NCI-H1092 treated with DMSO at 0.1 percent for 48 hours (cell line): ENCODE measurements at places on chromosomes 5 and 9.

GRCh38 chr5:9789777-9790176, 159.6 kb upstream of the TAS2R1 start:
- no peak for DNase-seq

DNA sequence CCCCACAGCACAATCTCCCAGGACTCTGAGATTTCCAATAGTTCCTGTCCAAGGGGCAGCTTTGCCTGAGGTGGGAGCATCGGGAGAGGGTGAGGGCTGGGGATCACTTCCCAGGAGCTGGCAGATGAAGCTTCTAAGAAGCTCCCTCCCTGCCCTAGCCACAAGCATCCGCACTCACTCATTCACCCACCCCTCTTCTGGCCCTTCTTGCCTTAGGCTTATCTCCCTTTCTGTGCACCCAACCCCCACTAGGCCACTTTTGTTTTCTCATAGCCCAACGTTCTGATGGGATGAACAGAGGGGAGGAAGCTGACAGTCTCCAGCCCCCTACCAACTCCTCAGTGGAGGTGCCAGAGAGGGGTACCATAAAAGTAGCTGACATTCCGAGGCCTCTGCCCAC, 3.7 kb upstream of the PCDH1 start:
- DNase-seq: no peak

DNA sequence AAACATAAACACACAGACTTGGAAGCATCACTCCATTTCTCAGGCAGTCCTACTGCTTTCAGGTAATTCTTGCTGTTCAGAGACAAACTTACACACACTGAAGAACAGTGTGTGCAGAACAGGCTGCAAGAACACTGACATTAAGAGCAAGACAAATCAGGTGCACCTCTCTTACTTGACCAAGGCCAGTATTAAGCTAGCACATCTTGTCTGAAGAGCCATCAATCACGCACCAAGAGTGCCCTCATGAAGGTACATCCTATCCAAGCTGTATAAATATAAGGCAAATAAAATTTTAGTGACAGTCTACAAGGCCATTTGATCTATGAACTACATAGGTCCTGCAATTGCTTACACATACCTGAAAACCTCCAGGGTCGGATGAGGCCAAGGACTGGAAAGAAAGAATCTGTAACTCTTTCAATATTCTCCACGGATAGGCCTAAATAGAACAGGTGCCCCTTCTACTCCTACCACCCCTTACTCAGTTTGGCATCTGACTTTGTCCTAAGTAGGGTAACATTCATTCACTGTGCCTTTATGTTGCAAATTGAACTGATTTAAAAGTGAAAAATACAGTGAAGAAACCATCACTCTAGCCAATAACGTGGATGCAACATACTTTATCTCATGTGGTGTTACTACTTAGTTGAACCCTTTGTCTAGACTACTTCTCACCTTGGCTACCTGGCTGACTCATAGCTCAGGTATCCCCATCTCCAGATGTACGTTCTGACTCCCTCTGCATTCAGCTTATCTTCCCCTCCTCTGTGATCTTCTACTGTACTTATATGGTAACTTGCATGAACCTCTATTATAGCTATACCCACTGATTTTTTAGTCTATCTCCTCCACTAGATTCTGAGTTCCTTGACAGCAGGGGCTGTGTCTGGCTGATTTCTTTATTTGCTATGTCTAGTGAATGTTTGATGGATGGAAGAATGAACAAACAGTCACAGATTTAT, 256.3 kb downstream of the KIAA0825 start:
- no peak for DNase-seq

DNA sequence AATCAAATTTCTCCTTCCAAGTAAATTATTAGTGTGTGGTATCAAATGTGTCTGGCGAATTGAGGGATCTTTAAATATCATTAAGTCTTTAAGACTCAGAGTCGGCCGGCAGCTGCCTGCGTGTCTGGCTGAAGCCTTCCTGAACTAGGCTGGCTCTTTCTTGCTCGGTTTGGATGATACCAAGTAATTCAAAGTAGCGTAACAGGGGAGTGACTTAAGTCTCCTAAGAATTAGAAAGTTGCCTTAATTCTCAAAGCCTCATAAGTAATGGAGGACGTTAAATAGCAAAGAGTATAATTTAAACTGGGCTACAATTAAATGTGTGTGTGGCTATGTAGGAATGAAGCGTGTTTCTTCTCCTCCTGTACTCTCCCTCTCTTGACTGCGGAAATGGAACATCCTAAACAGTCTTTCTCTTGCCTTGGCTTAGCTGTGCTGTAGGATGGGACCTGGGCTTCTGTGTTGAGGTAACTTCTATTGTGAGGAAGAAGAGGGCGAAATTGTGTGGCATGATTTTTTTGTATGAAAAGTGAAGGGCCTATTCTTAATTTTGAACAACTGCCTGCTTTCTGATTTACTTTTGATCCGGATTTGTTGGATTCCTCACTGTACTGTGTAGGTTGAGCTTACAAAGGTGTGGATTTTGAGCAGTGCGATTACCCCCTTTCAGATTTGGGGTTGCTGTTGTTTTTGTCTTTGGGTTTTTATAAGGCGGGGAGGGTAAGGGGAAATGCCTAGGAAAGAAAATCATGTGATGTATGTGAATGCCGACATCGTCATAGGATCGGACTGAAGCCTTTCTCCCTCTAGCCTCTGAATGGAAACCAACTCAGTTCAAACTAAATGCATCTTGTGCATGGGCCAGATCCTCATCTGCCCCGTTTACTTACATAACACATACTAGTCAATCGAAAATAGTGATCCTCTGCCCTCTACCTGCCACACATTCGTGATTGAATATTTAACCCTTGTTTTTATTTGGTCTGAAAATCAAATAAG, 29.9 kb downstream of the CPEB4 start:
- DNase-seq: no peak

- DNase-seq: no peak
These were observed 381.4 kb upstream of the RGMB start for GRCh38 chr5:98391921-98392625.

DNA sequence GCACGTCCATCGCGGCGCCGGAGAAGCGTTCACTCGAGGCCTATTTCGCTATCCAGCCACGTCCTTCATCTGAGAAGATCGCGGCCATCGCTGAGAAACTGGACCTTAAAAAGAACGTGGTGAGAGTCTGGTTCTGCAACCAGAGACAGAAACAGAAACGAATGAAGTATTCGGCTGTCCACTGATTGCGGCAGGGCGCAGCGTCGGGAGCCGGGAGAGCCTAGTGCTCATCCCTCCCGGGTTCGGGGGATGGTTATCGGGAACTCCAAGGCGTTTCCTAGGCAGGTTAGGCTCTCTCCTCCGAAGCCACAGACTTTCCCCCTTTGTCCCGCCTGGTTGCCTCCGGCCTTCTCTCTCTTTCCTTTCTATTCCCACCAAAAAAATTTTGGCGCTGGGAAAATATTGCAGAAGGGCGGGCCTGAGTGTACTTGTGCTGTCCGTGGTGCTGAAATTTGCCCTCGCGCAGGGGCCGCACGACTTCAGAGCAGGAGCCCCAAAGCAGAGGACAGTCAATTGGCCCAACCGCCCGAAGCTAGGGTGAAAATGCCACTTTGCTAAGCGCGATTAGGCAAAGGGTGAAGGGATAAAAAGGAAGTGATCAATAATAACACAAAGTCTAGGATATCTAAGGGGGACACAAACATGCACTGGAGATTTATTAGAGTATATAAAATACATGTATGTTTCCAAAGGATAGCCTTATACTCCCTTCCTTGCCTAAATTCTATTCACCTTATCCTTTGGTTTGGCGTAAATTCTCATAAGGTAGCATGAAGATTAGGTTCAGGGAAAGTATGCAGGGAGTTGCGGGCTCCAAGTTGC, 1.8 kb downstream of the POU4F3 start:
- no peak for DNase-seq

DNA sequence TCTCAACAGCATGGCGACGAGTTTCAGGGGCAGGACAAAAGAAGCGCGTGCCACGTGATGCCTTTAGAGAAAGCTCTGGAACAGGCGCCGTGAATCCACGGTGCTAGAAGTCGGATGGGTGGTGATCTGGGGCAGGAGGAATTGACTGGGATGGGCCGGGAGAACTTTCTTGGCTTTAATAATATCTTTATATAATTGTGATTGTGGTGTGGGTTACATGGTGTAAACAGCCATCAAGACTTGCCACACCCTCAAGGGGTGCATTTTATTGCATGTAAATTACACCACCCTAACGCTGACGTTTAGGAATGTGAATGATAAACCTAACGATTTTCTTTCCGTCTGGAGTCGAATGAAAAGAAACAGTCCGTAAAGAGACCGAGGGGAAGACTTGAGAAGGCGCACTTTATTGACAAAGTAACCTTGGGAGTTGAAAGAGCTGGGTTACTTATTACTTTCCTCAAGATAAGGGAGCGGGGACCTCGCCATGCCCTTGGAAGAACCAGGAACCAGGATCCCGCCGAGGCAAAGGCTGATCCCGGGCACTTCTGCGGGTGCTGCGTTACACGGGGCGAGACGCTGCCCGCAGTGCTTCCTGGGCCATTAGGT, 8.5 kb downstream of the NRARP start:
- DNase-seq: no peak

DNA sequence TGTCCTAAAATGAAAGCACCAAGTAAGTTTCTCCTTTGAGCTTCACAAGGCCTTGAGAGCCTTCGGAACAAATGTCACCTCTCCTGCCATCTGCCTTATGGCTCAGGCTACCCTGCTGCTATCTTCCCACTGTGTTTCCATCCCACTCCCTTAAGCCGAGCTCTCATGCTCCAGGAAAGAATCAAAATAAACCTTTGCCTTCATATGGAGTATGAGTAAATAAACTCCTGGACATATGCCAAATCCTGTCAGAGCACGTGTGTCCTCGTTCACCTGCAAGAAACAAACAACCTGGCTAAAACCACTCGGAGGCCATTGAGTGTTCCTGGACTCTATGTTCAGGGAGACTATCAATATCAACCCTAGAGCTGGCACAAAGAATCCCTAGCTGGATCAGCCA, 122.3 kb upstream of the CCDC112 start:
- peak; percentile 38 for DNase-seq

DNA sequence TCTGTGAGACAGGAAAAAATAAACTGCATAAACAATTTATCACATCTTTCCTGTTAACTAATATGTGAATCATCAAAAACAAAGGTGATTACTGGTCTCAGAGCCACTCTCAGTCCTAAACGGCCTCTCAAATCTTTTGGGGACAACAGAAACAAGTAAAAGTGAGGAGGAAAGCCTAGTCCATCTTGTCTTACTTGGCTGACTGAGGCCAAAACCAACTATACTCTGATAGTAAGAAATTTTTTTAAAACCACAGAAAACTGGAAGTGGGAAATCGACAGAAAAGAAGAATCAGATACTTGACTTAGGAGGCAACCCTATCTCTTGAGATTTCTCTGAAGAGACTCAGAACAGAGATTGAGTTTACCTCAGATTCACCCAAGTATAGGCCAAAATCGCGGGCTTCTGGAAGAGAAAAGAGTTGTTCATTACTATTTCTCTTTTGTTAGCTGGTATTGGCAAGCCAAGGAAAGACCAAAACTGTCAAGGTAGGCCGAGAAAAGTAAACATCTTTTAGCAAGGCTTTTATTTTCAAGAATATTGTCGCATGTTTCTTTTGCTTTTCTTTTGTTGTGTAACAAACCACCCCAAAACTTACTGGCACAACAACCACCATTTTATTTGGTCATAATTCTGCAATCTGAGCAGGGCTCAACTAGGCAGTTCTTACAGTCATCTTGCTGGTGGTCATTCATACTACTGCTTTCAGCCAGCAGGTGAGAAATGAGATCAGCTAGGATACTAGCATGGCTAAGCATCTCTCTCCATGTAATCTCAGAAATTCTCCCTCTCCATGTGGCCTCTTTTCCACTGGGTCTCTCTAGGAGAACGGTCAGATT, 46.1 kb downstream of the RFX3 start:
- no peak for DNase-seq

- DNase-seq: no peak
These were observed 25.6 kb downstream of the GOLGA2 start for GRCh38 chr9:128249908-128250838.

DNA sequence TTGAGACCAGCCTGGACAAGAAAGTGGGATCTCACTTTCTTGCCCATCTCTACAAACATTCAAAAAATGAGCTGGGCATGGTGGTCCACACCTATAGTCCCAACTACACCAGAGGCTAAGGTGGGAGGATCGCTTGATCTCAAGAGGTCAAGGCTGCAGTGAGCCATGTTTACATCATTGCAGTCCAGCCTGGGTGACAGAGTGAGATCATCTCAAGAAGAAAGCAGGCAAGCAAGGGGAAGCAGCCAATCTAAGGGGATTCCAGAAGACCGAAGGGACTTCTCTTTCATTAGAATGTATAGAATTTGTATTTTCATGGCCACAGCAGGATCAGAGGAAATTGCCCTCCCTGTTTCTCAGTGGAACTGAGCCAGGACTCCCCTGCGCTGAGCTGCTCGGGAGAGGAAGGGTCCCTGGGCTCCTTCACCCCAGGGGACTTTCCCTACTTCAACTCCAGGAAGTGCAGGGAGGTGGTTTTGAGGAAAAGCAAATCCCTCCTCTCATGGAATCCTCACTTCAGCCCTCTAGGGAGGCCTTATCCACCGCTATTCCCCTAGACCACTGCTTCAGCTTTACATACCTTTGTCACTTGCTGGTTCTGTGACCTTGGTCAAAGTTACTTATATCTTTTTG, 12.1 kb downstream of the WWC1 start:
- DNase-seq: no peak
